ENCODE measurements at places on chromosomes 4 and X.

DNA sequence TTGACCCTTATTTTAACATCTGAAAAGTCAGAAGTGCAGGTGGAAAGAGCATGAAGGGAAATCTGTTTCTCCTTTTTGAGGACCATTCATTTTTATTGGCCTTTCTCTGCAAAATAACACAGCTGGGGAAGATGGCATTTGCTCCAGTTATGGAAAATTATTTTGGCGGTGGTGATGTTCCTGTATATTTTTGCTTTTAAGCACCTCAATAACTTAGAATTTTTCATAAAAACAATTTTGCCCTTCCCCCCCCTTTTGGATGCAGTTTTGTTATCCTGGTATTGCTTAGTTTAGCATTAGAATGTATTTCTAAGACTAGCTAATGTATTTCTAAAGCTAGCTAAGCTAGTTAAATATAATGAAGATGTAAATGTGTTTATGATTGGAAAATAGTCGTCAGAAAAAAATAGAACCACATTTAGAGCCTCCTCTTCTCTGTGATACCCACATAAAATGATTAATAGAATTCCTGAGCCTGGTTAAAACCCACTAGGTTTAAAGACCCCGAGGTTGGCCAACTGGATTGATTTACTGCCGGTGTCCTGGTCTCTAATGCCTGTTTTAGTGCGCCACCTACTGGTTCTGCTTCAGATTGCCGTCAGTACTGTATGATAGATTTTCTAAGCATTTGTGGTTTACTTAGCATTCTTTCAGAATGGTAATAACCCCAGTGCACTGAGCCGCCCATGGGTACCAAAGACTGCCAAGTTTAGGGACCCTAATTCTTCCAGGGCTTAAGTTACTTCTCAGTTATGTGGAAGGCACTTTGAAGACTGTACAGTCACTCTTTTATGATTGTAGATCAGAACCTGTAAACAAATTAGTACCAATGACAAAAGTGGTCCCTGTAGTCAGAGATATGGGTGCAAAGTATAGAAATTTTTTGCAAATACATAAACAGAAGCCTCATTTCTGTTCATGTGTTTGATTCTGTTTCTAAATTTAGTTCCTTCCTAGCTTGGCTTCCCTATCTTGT lies 11.4 kb downstream of the KLF3 start:
- peak; percentile 59 for DNase-seq

- no peak for DNase-seq
These were observed 24.0 kb downstream of the RCHY1 start for GRCh38 chr4:75490155-75490554.

GRCh38 chr4:16079046-16079445 lies 4.8 kb downstream of the PROM1 start:
- no peak for DNase-seq

DNA sequence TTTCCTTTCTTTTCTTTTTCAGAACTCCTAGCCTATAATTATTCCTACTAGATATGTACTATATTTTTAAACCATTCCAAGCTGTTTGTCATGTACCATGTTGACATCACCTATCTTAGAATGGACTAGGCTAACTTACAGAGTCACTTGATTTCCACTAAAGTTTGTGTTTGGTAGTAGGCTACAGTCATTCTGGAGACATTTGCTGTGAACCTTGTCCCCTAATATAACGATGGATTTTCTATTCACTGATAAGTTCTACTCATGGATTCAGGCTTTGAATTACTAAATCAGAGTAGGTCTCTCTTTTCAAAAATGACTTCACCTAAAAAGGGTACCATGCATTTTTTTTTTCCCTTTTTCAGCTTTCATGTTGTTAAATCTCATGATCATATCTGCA lies 93.4 kb downstream of the PHEX start:
- DNase-seq: no peak

DNA sequence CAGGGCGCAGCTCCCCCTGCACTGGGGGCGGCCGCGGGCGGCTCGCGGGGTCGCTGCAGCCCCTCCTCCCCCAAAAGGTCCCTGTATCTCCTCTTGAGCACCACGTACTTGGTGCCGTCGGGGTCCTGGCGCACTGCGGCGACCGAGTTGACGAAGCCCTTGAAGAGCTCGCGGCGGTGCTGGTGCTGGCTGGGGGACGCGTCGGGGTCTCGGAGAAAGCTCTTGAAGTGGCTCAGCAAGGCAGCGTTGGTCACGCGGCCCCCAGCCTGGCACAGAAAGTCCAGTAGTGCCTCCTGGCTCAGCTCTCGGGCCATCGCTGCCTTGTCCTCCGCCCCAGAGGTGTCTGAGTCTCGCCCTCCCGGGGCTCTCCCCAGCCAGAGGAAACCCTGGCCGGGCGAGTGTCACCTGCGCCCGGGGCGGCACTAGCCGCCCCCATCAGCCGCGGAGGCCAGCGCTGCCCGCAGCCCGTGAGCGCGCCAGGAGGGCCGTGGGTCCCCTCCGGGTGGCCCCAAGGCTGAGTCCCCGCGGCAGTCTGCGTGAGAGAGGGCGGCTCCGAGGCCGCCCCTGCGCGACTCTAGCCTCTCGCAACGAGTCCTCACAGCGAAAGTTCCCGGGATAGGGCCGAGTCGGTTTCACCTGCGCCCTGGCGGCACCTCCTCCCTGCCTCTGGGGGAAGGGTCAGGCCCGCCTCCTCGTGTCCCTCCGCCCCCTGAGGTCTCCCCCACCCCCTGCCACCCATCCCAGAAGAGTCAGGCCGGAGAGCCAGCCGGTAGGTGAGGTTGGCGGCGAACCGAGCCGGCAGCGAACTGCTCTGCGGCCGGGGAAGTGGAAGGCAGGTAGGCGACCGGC lies at the start of gene SOWAHB:
SOWAHB (minus strand) TSS at position 609 of the 849 bp plus-strand sequence; CDS start at position 314, 295 bp downstream.
- peak; percentile 41 for DNase-seq

GRCh38 chr4:95431678-95432077 lies 117.1 kb downstream of the UNC5C start:
- no peak for DNase-seq

- no peak for DNase-seq
These were observed 174.5 kb upstream of the SMIM31 start for GRCh38 chr4:164579270-164579942.

- peak; percentile 17 for DNase-seq
These were observed 118.2 kb downstream of the ZNF827 start for GRCh38 chr4:145820407-145820806.

GRCh38 chr4:168449719-168450452 lies 30.4 kb downstream of the DDX60L start:
- DNase-seq: no peak

- DNase-seq: no peak
These were observed 240.7 kb upstream of the ATP6AP2 start for GRCh38 chrX:40340116-40340515.

- no peak for DNase-seq
These were observed 76.3 kb upstream of the PACRGL start for GRCh38 chr4:20623939-20624338.
